Right cardiac atrium (tissue), 5 donors: ENCODE measurements at places on chromosomes 16 and 17. TPM values are rescaled to one million over a fixed set of nuclear protein-coding genes. Genes with fewer than 3 reads are reported as not detected.

DNA sequence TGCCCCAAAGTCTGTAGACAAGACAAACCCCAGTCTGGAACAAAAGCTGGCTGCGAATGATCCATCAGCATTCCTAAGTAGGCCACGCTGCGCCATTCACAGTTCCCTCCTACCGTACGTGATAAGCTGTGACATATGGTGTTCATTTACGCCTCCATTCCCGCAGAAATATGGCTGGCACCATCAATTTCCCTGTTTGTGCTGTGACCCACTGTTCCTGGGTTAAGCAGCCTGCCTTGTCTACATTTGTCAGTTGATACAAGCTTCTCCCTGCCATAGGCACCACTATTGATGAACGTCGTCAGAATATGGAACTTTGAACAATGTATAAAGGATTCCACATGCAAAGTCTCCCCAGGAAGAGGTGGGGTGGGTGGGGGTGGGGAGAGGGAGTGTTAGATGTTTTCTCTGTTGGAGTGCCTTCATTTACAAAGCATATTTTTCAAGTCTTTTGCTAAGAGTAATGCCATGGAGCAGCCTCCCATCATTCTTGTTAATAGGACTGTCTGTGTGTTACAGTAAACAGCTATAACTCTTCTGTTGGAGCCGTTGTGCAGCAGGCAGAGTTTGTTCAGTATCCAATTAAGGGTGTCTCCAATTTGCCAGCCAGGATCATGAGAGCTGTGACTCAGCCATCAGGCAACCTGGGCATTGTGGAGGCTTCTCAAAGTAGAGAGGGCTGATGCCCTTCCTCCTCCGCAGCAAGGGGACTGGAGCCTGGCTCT, 294.6 kb downstream of the TMEM114 start:
- DNase-seq: no peak

DNA sequence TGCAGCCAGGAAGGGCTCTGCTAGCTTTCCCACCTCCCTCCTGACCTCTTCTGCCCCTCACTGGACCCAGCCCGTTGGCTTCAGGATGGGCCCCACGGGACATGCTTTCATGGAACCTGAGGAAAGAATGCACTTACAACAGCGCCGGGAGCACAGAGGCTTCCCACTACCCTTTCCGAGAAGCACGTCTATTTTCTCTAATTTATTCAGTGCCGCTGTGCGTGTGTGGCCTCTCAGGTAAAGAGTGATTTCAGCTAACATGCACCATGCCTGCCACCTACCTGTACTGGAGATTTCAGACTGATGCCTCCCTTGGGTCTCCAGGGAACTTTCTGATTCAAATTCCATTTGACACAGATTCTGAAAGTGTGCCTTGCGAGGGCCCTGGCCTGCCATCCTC, 140.1 kb downstream of the CYLD start:
- no peak for DNase-seq

GRCh38 chr17:10130263-10130662, 68.1 kb downstream of the GAS7 start:
- DNase-seq: no peak

- no peak for DNase-seq
These were observed 13.2 kb downstream of the DYNLRB2 start for GRCh38 chr16:80554033-80554432.

DNA sequence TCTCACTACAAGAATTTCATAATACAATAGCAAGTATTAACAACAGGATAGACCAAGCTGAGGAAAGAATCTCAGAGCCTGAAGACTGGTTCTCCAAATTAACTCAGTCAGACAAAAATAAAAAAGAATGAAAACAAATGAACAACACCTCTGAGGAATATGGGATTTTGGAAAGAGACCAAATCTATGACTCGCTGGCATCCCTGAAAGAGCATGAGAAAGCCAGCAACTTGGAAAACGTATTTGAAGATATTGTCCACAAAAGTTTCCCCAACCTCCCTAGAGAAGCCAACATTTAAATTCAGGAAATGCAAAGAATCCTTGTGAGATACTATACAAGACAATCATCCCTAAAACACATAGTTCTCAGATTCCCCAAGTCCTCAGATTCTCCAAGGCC, 20.9 kb downstream of the NLRP1 start:
- DNase-seq: no peak

GRCh38 chr17:14622615-14623101, 321.8 kb downstream of the HS3ST3B1 start:
- DNase-seq: no peak

DNA sequence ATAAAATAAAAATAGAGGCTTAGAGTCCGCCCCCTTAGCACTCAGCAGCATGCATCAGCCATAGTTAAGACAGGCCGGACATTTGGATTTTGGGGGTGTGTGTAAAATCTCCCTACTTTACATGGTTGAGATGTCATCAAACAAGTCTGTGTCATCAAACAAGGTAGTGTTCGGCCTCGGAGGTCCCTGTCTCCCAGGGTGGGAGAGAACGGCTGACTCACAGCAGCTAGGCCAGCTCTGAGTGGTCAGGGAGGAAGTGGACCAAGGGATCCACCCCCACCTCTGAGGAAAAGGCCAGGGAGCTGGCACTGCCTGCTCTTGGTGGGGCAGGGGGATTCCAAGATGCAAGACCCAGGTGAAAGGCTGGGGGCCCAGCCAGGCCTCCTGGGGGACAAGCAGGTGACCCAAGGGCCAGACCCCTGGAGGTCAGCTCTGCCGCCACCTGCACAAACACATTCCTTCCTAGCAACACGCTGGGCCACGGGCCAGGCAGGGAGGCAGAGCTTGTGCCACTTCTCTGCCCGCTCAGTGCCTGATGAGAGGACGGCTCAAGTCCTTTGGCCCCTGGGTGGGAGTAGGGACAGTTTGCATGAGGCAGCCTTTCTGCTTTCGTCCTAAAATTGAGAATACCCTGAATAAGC, 28.5 kb downstream of the KIFC3 start:
- DNase-seq: peak; percentile 13

- DNase-seq: peak; percentile 82
These were observed 1.1 kb upstream of the STUB1 start for GRCh38 chr16:678858-679813.

- no peak for DNase-seq
These were observed 8.5 kb upstream of the MEIOC start for GRCh38 chr17:44647736-44648135.

DNA sequence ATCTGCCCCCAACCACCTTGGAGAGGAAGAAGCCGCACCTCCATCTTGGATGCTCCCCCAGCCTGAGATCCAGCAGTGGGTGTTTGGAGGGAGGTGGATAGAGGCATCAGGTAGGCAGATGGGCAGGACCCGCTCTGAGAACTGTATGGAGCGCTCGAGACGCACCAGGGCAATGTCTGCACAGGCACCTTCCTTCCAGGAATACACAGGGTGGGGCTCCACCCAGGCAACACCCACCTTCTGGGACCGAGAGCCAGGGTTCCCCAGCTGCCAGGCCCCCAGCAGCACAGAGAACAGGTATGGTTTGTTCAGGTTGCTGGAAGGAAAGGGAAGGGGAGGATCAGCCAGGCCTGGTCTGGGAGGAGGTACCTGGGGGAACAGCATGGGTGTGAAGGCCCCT, 2.4 kb downstream of the PRSS22 start:
- DNase-seq: no peak

DNA sequence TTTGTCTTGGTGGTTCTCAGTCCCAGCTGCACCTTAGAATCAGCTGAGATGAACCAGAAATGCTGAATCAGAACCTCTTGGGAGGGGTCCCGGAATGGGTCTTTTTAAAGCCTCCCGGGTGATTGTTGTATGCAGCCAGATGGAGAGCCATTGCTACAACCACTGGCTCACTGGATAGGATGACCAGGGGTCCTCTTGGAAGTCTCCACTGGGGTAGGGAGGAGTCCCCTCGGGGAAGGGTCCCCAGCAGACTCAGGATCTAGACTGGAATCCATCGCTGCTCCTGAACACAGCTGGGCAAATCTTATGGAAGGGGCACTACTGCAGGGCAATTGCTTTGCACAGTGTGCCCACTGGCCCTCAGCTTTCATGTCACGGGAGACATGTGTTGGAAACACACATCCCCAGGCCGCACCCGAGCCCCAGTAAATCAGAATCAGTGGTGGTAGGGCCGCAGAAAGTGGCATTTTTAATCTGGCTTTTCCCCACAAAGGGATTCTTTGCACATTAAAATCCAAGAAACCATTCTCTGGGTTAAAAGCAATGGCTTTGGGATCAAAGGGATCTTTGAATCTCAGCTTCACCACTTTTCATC, 117.3 kb downstream of the IRX5 start:
- no peak for DNase-seq

DNA sequence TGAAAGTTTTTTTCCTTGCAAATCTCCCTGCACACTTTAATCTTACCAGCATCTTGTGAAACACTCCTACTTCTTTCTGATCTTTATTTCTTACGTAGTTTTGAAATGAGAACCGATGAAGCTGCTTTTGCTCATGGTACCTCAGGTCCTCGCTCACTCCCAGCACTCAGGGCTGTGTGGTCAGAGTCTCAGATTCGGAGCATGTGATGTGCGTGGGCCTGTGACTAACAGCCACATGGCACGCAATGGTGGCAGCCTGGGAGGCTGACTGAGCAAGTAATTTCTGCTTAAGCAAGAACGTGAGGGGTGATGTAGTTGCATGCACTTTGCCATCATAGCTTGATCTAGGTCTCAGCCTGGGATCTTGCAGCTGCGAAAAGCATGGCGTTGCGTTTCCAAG, 624.3 kb downstream of the MAF start:
- no peak for DNase-seq

GRCh38 chr16:10876799-10877341, at the start of gene CIITA:
TSS of gene CIITA (plus strand) at chr16:10877202. CDS start at chr16:10877331, 129 bp downstream.
- DNase-seq: peak; percentile 71

- no peak for DNase-seq
These were observed at the start of gene LYZL6 for GRCh38 chr17:35943537-35943936. TSS of gene LYZL6 (minus strand) at chr17:35943713. CDS start at chr17:35939356, 4,357 bp downstream.

DNA sequence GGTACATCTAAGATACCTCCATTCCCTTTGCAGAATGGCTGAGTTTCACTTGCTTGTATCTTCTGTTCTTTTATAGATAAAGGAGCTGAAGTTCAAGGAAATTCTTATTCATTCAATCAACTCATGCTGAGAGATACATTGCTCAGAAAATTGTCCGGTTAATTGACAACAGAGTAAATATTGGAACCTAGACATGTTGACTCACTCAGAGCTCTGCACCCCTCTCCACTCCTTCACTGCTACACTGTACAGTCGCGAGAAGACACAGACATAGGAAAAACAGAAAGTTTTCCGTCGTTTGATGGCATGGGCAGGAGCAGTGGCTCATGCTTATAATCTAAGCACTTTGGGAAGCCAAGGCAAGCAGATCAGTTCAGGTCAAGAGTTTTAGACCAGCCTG, 690.5 kb upstream of the SOX9 start:
- no peak for DNase-seq

GRCh38 chr16:18827890-18828289, 26.5 kb upstream of the ARL6IP1 start:
- DNase-seq: no peak

The ACSM5 gene
- total RNA-seq: 12.5 TPM

The CTRB2 gene
- not detected for total RNA-seq

The CACNG4 gene
- total RNA-seq: 0.09 TPM

The NEK8 gene
- 1.3 TPM for total RNA-seq

The GPS1 gene
- total RNA-seq: 87.8 TPM

The TTYH2 gene
- total RNA-seq: 30.4 TPM

The EPX gene
- not detected for total RNA-seq

The MYH3 gene
- total RNA-seq: 0.97 TPM

The B4GALNT2 gene
- total RNA-seq: not detected
